ENCODE measurements at places on chromosomes 7 and 10. TPM values are rescaled to one million over a fixed set of nuclear protein-coding genes. Genes with fewer than 3 reads are reported as not detected.

GRCh38 chr10:88114368-88114767, 250.9 kb downstream of the PTEN start:
- peak; percentile 25 for DNase-seq

DNA sequence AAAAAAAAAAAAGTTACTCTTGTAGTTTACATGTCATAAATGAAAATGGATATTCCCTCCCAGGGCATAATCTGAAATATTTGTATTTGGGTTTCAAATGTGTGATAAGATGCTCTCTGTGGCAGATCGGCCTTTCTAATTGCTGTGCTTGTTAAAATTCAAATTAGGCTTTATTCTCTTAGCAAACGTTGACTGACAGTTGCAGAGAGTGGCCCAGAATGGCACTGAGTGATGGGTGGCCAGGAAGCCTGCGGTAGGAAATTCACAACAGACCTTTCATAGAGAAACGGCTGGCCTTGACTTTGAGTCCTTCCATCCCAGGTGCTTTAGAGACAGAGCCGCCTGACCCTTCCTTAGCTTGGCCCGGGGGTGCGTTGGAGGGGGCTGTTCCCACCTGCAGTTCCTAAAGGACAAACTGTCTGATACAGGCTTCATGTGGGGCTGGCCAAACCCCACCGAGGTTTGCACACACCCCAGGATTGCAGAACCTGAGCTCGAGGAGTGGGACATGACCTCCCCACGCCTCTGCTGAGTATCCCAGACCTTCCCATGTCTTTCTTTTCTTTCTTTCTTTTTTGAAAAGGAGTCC, 152.7 kb downstream of the CUX1 start:
- no peak for DNase-seq

DNA sequence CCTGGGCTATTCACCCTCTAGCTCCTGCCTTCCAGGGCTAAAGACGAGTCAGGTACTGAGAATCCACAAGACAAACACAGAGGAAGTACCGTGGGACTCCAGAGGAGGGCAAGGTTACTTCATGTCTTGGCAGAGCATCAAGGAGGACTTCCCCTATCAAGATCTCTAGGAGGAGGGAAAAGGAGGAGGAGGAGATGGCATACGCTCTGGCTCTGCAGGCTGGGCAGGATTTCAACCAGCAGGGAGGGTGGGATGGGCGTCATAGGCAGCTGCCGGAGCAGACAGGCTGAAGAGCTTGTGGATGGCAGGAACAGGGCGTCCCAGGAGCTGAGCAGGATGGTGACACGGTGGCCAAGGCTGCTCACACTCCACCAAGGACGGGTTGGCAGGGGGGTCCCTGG, 21.3 kb downstream of the MDH2 start:
- DNase-seq, result peak; percentile 97

Gene RNF133
- polyA plus RNA-seq, result not detected

Gene ANAPC16
- 17.4 TPM for polyA plus RNA-seq

Data from IMR-90 (cell line).